ENCODE measurements at places on chromosomes 4 and X. TPM values are rescaled to one million over a fixed set of nuclear protein-coding genes. Genes with fewer than 3 reads are reported as not detected.

GRCh38 chr4:27357283-27357682 is 496.6 kb downstream of the STIM2 start:
- no peak for DNase-seq

- no peak for DNase-seq
These were observed 132.1 kb downstream of the PWWP3B start for GRCh38 chrX:106300239-106300638.

- no peak for DNase-seq
These were observed 84.0 kb upstream of the ATP6AP2 start for GRCh38 chrX:40496728-40497127.

DNA sequence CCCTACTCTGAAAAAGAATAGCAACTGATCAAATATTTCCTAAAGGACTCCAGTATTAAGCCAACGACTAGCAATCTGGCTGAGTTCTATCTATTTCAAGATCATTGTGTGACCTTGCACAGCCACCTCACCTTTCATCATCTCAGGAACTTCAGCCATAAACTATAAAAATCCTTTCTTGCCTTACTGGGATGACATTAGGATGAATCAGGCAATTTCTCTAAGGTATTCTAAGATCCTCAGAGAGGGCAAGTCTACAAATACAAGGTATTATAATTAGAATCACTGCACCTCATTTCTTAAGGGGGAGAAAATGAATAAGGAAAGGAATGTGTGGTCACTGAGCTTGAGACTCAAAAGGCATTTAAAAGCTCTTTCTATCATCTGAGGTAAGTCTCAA is 152.6 kb downstream of the GRIA3 start:
- DNase-seq = no peak

GRCh38 chrX:45711231-45711630 is 510.6 kb upstream of the DIPK2B start:
- DNase-seq = no peak

GRCh38 chr4:31807036-31807435 is 1086.9 kb downstream of the PCDH7 start:
- DNase-seq = no peak

TCP11X2 gene
- not detected for total RNA-seq
